ENCODE measurements at places on chromosomes 1 and 21.
A peak's percentile ranks its signal among the peaks of the same experiment; 100 is the strongest.

GRCh38 chr1:179831852-179832699, 45.5 kb downstream of the TOR1AIP2 start:
- no peak for DNase-seq

DNA sequence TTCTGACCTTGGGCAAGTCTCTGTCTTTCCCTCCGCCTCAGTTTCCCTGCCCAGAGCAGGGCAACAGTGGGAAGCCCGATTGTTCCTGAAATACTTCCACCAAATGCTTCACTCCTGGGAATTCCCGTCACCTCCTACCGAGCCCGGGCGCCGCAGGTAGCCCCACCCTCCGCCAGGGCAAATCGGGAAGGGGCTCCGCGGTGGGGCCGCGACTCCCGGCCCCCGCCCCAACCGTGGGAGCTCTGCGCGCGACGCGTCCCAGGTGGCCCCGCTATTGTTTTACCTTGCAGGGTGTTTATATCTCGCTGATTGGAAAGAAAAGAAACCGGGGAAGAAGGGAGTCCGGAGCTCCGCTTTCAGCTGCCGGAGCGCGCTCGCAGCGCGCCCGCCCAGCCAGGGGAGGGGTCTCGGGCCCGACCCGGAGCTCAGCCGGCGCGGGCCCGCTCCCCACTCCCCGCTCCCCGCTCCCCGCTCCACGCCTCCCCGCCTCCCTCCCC, 407 bp downstream of the IGSF3 start:
- DNase-seq, result no peak

GRCh38 chr1:91575909-91576519, 75.4 kb downstream of the CDC7 start:
- DNase-seq, result no peak

GRCh38 chr1:234975122-234975940, 153.3 kb downstream of the TOMM20 start:
- DNase-seq, result peak; percentile 85

- DNase-seq, result peak; percentile 74
Observed at GRCh38 chr21:25801217-25802014, 66.6 kb downstream of the GABPA start.

GRCh38 chr1:186308264-186309060, 66.6 kb downstream of the TPR start:
- no peak for DNase-seq

GRCh38 chr1:13706046-13706445, 6.1 kb downstream of the PRDM2 start:
- no peak for DNase-seq

DNA sequence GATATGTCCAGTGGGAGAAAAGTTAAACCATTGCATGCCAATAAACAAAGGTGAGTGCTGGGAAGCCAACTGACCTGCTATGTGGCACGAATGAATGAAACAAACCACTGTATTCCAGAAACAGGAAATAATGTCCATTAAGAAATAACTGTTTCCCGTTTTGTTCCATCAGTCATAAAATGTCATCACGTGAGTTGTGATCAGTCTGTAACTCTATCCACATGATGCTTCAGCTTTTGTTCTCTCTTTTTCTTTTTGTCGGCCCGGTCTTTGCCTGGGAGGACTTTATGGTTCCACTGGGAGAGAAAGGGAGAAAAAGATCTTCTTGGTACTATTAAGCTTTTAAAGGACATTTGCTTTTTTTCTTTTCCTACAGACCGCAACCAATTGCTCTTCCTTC, 179.9 kb downstream of the TGFB2 start:
- no peak for DNase-seq

- no peak for DNase-seq
Observed at GRCh38 chr1:192600275-192600674, 24.7 kb downstream of the RGS1 start.

DNA sequence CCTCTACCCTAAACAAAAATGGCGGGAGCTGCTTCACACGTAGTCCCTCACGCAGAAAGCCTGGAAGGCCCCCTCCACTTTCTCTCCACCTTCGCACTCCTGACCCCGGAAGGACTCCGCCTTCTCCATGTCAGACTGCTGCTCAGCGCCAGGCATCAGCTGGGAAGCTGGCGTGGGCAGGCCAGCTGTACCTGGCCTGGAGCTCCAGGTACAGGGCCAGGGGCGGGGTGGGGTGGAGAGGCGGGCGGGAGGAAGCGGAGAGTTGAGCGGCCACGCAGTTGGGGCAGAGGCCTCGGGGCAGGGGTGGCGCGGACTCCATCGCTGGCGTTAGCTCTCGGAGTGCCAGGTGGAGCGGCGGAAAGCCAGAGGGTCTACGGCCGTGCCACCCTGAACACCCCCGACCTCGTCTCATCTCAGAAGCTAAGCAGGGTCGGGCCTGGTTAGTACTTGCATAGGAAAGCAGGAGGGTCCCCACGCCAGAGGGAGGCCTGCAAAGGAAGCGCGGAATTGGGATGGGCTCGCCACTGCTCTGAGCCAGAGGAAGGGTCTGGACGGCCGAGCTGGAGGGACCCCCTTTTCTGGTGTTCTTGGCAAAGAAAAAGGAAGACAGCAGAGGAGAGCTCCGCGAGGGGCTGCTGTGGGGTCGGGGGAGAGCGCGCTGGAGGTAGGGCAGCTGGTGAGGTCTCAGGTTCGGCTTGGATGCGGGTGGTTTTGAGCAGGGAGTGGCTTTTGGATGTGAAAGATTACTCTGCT, at the start of gene MIGA1:
TSS of gene MIGA1 (plus strand) at position 121 of the 753 bp plus-strand sequence. CDS start 3,604 bp downstream, outside the sequence.
- peak; percentile 93 for DNase-seq

DNA sequence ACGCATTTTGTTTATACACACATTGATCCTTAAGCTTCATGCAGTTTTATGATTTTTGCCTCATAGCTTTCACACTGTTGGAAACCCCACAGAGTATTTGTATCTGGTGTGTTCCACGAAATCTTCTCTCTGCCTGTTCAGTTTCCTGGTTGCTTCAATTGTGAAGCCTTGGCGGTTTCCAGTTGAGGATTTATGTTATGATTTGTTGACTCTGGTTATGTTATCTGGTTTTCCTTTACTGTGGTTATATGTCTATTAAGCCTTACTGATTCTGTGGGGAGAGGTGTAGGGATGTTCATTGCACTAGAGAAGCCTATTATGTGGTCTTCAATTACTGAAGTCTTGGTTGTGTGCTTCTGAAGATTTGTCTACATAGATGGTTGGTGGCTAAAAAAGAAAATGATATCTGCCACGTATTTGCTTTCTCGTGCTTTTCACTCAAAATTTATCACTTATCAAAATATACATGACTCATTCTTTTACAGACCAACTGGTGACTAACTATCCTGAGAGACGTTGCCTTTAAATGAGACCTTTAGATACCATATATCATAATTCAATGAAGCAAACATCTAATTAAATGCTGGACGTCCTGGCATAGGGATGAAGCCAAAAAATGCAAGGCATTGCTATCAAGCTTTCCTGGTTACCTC, 488.0 kb upstream of the B3GALT2 start:
- no peak for DNase-seq

- DNase-seq, result no peak
Observed at GRCh38 chr1:28449904-28450303, 55.9 kb upstream of the RCC1 start.

DNA sequence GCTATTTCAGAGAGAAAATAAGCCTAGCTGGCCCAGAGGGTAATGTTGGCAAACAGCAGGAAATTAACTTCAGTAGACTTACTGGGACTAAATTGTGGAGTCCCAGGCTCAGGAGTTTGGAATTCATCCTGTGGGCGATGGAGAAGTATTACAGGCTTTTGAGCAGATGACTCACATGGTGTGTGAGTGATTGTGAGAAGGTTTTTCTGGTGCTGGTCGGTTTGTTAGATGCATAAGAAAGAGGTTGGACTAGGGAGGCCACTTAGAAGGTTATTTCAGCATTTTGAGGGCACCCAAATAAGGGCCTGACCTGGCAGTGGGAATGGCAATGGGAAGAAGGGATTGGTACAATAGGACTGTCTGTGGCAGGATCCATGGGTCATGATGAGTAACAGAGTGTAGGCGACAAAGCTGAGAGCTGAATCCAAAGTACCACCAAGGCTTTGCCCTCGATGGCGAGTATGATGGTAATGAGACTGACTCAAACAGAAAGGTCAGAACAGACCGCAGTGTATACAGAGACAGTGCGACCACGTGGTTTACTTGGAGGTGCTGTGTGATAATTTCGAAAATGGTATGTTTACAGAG, 69.2 kb upstream of the KIF26B start:
- no peak for DNase-seq

GRCh38 chr1:208187499-208188041, 56.6 kb downstream of the PLXNA2 start:
- no peak for DNase-seq

DNA sequence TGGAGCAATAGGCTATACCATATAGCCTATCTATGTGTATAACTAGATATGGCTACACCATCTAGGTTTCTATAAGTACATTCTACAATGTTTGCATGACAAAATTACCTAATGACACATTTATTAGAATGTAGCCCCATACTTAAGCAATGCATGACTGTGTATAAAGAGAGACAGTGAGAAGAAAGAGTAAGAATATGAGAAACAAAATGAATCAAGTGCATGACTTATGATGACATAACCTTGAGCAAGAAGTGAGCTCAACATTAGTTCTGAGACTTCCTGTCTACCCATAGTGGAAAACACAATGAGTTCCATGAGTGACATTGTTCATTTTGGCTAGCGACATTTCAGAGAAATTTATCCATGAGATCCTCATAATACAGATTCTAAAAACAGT, 10.1 kb downstream of the SLC44A5 start:
- no peak for DNase-seq

DNA sequence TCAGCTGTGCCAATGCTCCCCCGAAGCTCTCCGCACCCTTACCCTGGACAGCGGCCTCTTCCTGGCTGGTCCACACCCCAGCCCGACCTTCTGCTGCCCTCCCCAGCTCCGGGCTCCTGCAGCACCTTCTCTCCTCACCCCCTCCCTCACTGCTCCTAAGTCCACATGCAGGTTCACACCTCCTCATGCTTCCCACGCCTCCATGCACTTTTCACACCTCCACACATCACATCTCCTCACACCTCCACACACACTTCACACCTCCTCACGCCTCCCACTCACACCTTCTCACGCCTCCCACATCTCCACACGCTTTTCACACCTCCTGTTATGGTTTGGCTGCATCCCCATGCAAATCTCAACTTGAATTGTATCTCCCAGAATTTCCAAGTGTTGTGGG, 18.9 kb downstream of the GPR137B start:
- no peak for DNase-seq

DNA sequence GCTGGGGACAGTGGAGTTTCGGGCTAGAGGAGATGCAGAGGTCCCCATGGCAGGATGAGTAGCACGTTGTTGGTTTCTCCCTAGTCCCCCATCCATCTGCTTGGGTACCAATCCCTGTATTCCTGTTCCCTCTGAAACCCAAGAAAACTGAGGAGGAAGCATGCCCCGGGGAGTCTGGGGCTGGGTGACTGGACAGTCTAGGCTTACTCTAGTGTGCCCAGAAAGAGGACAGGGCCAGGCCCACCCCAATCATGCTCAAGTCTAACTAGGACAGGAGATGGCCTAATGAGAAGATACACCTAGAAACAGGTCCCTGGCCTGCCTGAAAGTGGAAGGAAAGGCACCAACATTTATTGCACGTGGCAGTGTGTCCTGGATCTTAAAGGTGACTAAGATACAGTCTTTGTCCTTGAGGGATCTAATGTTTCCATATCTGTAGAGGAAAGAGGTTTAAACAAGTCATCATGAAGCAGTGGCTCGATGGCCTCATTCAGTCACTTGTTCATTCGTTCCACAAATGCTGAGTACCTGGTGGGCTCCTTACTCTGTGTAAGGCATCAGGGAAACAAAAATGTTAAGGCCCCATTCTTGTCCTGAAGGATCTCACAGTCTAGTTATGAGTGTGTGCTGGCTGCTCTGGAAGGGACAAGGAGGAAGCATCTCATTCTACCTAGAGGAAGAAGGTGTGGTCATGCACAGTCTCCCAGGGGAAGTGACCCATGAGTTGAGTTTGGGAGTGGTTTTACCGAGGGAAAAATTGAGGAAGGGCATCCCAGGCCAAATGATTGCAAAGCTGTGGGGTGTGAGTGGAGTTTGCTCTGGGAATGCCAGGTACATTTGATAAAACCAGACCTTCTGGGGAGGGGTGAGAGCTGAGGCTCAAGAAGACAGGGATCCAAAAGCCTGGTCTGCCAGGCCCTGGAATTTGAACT, 10.0 kb downstream of the CDK18 start:
- DNase-seq, result no peak

- DNase-seq, result no peak
Observed at GRCh38 chr1:41381692-41382479, 20.7 kb downstream of the FOXO6 start.

DNA sequence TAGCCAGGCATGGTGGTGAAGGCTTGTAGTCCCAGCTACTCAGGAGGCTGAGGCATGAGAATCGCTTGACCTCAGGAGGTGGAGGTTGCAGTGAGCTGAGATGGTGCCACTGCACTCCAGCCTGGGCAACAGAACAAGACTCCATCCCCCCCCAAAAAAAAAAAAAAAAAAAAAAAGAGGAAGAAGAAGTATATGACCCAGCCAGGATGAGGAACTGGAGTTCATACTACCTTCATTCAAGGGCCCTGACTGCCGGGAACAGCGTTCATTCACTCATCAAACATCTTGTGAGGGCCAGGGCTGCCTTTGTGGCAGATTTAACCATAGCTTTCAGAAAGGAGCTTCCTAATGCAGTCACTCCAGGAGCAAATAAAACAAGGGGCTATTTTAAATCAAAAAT, 127.6 kb downstream of the MRPS6 start:
- DNase-seq, result no peak

DNA sequence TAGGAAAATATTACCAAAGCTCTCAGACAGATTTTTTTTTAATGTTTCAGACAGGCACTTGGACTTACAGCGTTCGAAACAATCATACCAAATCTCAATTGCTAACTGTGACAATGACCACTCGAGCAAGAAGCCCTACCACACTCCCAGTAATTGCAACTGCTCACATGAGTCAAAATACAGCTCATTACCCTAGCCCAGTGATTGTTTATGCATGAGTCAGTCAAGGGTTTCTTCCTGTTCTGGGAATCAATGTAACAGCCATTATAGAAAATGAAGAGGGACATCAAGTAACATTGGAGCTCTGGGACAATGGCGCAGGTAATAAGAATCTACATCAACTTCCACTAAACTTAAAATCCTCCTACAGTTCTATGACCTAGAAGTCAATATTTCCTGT, 56.1 kb upstream of the SH3GLB1 start:
- no peak for DNase-seq

DNA sequence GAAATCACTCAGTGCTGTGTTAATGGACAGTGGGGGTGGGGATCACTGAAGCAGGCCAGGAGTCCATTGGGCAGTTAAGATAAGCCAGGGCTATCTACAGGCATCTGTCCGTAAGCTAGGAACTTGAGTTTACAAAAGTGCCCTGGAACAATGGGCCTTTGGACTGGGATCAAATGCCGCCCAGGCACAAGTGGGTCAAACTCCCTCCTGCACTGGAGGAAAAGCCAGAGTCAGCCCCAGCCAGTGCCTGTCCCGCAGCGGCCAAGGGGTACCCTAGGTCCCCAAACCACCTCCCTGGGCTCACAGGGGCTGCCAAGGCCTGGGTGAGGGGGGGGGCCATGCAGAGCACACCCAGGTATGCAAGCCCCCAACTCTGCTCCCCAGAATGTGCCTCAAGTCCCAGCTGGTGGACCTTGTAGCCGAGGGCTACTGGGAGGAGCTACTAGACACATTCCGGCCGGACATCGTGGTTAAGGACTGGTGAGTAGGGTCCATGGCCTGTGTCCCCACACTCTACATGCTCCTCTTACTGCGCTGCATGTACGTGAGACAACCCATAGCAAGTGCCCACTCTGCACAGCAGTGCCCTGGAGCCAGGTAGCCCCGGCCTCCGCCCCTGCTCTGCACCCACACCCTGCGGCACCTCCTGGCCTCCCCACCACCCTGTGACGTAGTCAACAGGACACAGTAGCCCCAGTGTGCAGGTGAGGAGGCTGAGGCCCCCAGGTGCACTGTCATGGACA, 7.7 kb downstream of the FBXO6 start:
- DNase-seq, result no peak

- no peak for DNase-seq
Observed at GRCh38 chr1:233006541-233006973, 56.1 kb downstream of the NTPCR start.
